Right forelimb (tissue), 1 donor: ENCODE measurements at places on chromosomes 16 and 17.

- no peak for DNase-seq
Observed at GRCh38 chr17:45972531-45972930, 26.5 kb upstream of the STH start.

- no peak for DNase-seq
Observed at GRCh38 chr17:27670791-27671590, 40.0 kb downstream of the LGALS9 start.

- peak; percentile 81 for DNase-seq
Observed at GRCh38 chr17:1762901-1763898, 1.3 kb downstream of the SERPINF1 start.

- DNase-seq, result no peak
Observed at GRCh38 chr17:34306466-34306865, 12.8 kb upstream of the CCL8 start.

DNA sequence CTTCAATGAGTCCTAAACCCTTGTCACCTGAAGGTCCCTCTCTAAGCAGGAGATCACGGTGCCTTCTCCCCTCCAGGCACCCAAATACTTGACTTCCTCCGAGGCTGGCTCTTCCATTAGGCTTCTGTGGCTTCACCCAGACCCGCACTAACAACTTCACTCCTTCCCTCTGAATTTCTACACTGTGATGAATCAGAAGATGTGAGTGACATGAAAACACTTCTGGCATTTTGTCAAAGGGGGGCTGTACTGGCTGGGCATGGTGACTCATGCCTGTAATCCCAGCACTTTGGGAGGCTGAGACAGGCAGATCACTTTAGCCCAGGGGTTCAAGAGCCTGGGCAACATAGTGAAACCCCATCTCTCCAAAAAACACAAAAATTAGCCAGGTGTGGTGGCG is 72.6 kb upstream of the CNEP1R1 start:
- DNase-seq, result no peak

GRCh38 chr17:50274142-50274896 is at the start of gene TMEM92:
TMEM92 (plus strand) TSS chr17:50274466; CDS start chr17:50274502, 36 bp downstream.
- DNase-seq, result no peak

- DNase-seq, result peak; percentile 82
Observed at GRCh38 chr16:67150047-67150832, 558 bp downstream of the B3GNT9 start.

- no peak for DNase-seq
Observed at GRCh38 chr17:58917228-58917627, 161.6 kb downstream of the PPM1E start.

DNA sequence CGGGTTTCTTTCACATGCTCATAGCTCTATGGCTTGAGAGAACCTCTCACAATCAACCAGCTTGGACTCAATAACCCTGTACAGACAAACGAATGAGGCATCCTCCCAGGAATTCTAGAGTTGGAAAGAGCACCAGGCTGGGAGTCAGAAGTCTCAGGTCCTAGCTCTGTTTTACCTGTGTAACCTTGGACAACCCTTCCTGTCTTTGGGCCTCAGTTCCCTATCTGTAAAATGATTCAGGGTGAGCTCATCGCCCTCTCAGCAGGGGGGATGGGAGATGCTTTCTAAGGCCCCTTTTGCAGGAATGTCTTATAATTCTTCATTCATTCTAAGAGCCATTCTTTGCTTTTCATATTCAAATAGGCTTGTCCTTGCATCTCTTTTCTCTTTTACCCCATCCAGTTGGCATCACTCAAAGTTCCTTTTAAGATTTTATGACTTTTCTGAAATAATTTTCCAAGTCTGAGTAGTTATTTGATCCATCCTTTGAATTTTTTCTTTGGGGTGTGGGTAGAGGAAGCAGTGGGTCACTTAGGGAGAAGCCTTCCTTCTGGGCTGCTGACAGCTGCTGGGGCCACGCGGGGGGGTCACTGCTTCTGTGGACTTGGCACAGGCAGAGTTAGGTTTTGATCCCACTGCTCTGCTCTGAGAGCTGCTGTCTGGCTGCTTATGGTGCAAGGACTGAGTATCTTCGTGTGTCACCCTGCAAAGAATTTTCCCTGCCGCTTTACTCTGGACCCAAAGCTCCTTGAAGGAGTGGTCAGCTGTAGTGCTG is 102.7 kb downstream of the UTP18 start:
- DNase-seq, result no peak

- DNase-seq, result no peak
Observed at GRCh38 chr17:19664821-19665181, 16.2 kb downstream of the ALDH3A2 start.

DNA sequence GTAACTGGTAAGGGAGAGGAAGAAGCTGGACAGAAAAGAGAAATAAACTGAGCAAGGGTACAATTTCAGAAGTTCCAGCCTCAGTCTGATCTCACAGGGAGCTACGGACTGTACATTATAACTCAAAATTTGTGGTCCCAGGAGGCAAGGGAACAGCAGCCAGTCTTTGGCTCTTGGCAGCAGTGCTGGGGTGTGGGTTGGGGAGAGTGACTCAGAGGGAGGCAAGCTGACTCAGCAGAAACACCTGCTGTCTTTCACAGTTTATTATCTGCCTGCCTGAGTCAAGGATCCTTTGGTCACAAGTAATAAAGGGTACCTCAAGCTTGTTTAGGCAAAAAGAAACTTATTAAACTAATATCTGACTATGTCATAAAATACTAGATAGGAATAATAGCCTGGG is 73.5 kb upstream of the KIF2B start:
- no peak for DNase-seq

GRCh38 chr16:3256866-3257465 is 533 bp upstream of the MEFV start:
- DNase-seq, result no peak

DNA sequence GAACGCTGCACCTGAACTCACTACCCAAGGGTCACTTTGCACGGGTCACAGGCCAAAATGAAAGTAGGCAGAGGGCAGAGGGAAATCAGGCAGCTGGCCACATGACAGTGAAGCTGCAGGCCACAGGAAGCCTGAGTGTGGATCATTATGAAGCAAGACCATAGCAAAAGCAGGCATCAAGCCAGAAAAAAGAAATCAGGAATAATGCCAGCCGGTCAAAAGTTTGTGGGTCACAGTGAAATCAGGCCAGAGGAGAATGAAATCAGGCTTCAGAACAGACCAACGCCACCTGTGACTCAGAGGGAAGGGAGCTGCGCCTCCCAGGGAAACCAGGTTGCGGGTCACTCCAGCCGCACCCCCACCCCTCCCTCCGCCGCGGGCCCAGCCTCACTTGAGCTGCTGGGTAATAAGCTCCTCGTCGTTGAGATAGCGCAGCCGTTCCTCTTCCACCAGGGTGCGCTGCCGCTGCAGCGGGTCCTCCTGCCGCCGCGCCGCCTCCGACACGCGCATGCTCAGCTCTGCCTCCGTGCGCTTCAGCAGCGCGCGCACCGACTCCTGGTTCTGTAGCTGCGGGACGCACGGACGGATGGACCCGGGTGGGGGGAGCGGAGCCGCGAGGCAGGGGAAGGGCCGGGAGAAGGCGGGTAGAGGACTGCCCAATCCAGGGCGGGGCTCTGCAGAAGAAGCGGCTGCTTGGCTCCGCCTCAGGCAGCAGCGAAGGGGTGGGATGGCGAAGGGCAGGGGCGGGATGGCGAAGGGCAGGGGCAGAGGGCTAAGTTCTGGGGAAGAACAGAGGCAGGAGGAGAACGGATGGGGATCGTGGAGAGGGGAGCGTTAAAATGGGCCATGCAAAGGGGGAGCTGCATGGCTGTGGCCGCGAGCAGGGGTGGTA is 47.7 kb downstream of the SRCIN1 start:
- DNase-seq, result peak; percentile 89

GRCh38 chr17:30964876-30965275 is 6.0 kb upstream of the RNF135 start:
- DNase-seq, result no peak
